ENCODE measurements at places on chromosomes 11 and 22.

DNA sequence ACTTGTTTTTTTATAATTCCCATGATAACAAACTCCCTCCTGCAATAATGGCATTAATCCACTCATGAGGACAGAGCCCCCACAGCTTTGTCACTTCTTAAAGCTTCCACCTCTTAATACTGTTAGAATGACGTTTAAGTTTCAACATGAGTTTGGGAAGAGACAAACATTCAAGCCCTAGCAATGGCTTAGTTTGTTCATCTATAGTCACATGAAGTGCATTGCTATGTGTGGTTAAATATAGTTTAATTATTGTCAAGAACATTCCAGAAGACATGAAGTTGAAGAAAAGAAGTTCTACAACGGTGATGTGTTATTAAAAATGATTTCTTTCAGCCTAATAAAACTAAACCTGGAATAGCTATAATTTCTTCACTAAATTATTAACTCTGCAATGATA is 30.6 kb downstream of the MMP7 start:
- no peak for DNase-seq

DNA sequence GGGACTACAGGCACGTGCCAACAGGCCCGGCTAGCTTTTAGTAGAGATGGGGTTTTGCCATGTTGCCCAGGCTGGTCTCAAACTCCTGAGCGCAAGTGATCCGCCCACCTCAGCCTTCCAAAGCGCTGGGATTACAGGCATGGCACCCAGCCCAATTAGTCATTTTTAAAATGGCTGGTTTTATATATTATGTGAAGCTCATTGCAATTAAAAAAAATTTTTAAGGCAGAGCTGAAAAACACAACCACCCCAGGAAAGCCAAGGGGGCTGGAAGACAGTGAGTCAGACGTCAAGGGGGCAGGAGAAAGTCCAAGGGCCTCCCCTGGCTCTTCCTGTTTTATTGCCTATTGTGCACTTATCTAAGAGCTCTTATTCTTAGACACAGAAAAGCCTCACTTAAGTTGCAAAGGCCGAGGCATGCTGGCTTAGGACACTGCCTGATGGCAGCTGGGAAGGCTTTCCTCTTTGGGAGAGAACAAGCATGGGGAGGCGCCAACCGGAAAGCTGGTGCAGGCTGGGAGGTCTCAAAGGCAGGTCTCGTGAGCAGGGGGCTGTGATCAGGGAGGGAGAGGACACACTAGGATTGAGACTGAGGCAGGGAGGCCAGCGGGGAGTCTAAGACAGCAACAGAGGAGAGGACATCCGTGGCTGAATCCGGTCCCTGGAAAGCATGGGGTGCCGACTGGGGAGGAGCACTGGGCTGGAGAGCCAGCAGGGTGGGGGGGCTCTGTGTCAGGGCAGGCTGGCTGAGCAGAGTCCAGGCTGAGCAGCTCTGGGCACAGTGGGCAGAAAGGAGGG is 11.1 kb upstream of the OSM start:
- DNase-seq = no peak

DNA sequence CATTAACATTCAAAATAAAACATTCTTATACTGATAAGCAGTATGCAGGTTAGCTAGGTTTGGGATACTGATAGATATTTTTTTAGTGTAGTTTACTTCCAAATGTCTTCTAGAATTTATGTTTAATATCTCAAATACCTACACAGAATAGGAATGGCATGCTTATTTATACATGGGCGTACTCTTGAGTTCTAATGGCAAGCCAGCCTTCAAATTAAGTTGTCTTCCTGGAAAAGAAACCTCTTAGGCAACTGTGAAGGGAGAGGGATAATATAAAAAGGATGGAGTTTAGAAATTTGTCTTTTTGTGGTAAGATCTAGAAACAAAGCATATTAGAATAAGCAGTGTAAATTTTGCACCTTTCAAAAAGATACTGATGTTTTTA is 65.4 kb downstream of the MTMR3 start:
- no peak for DNase-seq

- DNase-seq = no peak
These were observed 4.4 kb downstream of the TMEM121B start for GRCh38 chr22:17116572-17117330.

DNA sequence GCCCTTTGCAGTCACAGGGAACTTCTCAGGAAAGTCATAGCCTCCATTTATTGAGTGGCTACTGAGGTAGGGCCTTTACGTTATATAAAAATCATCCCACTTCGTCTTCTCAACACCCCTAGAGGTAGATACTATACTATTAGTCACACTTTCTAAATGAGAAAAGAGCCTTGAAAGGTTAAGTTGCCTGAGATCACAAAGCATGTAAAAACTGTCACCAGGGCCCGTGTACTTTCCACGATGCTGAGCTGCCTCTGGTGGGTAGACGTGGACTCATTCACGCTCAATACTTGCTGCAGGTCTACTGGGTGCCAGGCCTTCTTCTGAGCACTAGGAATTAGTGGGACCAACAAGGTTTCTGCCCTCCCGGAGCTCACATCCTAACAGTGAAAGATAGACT is 16.3 kb downstream of the CHRDL2 start:
- DNase-seq = no peak

GRCh38 chr11:96051820-96052219 is 127.9 kb upstream of the MTMR2 start:
- DNase-seq = no peak

DNA sequence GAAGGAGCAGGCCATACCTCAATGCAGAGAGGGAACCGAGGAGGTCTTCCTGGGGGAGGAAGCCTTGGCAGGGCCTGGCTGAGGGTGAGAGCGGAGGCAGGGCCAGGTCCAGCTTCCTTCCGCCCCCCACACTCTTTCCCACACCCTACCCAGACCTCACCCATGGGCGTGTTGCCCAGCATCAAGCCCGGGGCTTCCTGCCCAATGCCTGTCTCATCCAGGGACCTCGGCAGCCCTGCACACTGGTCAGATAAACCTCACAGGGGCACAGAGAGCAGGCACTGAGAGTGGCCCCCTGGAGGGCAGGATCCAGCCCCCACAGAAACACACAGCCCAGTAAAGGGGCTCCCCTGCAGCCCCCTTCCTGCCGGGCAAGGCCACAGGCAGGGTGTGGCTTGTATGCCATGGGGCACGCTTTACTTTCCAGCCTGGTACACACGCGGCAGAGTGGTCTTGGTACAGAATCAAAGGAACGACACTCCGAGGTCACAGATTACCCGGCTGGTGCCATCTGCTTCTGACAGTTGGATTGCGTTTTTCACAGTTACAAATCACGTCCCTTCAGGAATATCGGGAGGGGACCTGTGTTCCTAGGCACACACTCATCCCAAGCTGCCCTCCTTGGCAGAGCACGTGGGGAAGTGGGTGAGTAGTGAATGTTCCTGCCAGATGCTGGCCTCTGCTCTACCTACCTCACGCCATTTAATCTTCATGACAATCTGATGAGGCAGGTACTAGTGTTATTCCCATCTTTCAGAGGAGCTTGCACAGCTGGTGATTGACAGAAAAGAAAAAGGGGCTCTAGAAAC is 20.0 kb upstream of the CD5 start:
- no peak for DNase-seq

DNA sequence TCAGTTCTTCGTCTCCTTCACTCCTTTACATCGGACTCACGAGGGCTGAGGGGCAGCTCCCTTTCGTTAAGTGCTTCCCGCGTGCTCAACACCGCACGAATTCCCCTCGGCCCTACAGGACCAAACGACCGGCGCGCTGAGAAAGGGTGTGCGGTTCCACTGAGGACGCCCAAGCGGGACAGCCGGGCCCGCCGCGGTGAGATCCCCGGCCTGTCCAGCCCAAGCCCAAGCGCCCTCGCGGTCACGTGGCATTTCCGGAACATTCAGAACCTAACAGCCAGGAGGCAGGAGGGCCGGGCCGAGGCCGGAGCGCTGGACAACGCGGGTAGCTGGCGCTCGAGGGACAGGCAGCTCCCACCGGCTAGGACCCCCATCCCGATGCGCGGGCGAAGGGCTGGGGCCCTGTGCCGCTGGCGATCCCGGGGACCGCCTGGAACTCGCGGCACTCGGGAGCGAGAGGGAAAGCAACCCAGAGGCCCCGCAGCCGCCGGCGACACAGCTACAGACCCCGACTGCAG is 737 bp upstream of the STIP1 start:
- peak; percentile 87 for DNase-seq

DNA sequence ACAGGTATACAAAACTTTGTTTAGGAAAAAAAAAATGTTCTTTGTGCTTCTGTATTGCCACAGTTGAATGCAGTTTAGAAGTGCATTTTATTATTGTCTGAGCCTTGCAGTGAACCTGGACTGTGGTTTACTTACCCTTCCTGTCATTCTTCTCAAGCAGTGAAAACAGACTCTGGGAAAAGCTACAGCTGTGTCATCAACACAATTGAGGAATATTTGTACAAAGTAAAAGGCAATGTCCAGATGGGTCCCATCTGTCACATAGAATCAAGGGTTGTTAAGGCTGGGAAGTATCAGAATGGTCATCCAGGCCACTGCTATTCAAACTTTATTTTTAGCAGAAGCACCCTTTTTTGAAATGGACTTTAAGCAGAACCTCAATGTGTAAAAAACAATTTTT is 73.3 kb downstream of the TRIM44 start:
- DNase-seq = no peak

DNA sequence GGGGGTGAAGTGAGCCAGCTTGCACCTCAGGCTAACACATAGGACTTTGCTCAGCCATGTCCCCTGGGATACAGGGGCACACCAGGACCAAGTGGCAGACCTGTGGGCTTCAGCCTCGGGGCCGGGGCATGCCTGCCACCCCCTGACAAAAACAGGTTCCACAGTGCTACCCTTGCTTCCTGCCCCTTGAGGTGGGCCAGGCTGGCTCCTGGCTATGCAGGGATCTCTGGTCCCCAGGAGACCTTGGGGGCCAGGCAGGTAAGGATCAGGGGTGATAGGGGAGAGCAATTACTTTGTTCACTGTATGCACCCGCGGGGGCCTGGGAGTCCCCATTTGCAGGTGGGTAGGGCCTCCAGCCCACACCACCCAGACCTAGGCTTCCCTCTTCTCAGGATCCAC is 2.4 kb upstream of the MYO7A start:
- no peak for DNase-seq

GRCh38 chr11:19740586-19740985 is 27.9 kb downstream of the NAV2 start:
- no peak for DNase-seq

GRCh38 chr11:102582140-102582539 is 43.0 kb downstream of the MMP20 start:
- no peak for DNase-seq

DNA sequence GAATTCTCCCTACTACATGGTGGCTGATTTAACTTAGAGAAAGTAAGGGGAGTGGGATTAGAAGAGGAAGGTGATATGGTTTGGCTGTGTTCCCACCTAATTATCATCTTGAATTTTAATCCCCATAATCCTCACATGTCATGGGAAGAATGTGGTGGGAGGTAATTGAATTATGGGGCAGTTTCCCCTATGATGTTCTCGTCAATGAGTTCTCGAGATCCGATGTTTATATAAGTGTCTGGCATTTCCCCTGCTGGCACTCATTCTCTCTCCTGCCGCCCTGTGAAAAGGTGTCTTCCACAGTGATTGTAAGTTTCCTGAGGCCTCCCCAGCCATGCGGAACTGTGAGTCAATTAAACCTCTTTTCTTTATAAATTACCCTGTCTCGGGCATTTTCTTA is 169.3 kb downstream of the CASP12 start:
- DNase-seq = no peak

GRCh38 chr11:11876458-11876857 is 34.7 kb downstream of the USP47 start:
- peak; percentile 15 for DNase-seq

DNA sequence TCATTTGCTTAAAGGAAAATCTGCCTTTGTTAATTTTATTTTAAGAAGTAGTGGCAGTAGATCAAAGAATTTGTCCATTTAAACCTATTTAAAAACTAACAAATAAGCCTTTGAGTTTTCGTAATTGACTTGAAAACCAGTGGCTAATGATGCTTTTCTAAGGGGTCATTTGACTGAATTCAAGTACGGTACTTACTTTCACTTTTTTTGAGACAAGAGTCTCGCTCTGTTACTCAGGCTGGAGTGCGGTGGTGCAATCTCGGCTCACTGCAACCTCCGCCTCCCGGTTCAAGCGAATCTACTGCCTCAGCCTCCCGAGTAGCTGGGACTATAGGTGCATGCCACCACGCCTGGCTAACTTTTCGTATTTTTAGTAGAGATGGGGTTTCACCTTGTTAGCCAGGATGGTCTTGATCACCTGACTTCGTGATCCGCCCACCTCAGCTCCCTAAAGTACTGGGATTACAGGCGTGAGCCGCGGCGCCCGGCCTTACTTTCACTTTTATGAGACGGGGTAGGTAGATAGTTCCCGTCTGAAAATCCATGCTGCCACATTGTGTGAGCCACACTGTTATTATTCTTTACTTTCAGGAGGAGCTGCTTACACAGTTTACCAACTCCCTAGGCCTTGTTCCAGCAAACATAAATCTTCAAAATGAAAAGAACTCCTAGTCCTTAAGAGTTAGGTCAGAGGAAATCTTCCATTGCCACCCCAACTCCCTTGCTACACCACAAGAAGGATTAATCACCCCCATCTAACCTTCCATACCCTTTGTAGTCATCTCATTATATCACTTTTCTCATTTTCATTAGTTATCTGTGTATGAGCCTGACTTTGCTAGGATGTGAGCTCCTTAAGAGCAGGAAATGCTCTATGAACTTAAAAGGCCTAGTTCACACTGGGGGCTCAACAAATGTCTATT is 926.6 kb upstream of the CCDC90B start:
- no peak for DNase-seq

DNA sequence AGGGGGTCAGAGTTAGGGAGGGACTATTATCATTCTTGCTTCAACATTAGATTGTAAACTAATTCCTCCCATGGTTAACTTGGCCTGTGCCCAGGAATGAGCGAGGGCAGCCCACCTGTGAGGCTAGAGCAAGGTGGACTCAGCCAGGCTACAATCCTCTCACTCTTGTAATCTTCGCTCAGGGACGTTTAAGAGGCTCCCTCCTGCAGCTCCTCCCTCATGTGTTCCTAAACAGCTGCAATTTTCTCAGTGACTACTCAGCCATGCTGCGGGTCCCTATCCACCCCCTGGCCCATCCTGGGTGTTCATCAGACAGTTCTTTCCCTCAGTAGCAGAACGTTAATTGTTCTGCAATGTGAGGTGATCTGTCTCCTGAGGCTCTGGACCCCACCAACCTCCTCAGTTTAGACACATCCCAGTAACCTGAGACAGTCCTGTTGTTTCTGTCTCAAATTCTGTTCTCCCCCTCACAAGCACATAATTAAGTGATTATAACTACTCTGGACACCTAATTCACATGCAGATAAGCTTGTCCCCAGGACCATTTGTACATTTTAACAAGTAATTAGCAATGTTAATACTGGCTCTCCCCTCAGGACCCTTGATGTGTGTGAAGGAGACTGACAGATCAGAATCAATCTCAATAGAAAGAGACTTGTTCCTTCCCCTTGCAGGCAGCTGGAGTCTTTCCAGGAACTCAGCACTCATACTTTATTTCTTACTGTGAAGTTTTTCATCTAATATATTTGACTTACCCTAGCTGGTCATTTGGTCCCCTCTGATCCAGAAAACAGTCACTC is 337.2 kb upstream of the B3GAT1 start:
- DNase-seq = no peak
